ENCODE measurements at places on chromosomes 1 and 21.
A peak's percentile ranks its signal among the peaks of the same experiment; 100 is the strongest.

GRCh38 chr1:39908534-39908933, 6.8 kb upstream of the MYCL start:
- no peak for DNase-seq

DNA sequence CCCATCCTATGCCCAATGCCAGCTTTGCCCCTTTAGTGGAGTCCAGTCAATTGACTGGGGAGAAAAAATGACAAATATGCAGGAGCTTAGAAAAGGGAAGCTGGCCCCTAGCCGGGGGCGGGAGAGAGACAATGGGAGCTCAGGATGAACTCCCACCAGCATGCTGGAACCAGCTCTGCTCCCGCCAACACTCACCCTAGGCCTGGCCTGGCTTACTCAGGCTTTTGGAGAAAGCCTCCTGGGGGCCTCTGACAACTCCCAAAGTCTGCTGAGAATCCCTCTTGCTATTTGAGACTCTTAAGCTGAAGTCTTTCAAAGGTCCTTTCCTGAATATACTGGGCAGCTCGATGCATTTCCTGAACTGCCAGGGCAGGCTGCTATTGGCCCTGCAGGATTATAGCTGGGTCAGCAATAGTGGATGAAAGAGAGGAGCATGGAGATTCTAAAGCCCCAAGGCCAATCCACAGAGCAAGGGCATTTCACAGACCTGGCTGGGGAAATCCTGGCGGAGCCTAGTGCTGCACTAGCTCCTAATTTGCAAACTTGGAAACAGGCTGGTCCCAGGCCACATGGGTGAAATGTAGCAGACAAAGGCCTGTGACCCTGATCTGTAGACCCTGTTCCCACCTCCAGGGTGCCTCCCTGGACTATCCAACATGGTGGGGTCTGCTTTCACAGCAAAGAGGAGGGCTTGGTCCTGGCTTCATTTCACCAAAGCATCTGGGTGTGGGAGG, 35.7 kb upstream of the CLSTN1 start:
- no peak for DNase-seq

GRCh38 chr1:21652101-21652936, 16.8 kb downstream of the RAP1GAP start:
- DNase-seq, result no peak

DNA sequence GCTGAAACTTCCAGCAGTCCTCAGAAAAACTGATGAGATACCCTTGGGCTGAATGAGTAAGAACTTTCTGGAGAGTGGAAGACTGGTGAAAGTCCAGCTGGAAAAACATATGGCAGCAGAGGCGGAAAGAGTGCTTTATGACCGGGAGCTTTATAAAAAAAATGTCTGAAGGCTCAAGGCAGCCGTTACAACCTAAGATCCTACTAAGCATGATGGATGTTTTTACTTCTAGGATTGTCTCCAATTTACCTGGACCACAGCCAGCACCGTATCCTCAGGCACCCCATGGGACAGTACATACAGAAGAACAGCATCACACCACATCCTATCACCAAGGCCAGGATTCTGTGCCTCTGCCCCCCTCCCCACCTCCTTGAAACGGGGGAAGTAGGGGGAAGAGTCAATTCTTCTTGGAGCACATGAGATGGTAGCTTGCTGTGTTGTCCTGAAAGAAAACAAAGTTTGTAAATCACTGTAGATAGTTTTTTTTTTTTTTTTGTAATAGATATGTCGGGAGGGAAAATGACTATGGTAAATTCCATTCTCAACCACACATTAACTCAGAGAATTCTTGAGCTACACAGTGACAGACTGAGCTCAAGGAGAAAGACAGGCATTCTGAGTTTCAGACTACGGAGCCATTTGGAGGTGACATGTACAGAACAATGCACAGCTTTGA, 11.8 kb upstream of the IRF2BP2 start:
- DNase-seq, result no peak

- DNase-seq, result peak; percentile 69
Observed at GRCh38 chr1:11681071-11681771, at the start of gene MAD2L2. TSS of gene MAD2L2 (minus strand) at chr1:11681148. CDS start at chr1:11680601, 547 bp downstream.

GRCh38 chr1:192830595-192831246, 21.9 kb downstream of the RGS2 start:
- DNase-seq, result no peak

- DNase-seq, result no peak
Observed at GRCh38 chr1:210438928-210439841, 110.5 kb downstream of the HHAT start.

DNA sequence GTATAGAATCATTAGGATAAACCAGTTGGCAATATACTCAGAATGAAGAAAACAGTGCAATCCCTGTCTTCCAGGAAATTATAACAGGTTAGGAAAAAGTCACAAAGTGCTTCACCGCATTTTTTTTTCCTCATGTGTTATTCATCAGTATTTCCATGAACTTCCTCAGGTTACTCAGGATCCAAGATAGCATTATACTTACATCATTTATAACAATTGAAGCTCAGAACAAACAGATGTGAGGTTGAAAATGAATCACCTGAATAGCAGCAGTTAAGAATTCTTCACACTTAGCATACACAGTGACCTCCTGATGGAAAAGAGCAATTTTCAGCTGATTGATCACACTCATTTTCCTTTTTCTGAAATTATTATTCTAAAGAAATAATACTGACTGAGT, 1040.7 kb upstream of the B3GALT2 start:
- DNase-seq, result no peak
